Fibroblast of the aortic adventitia (primary cell): ENCODE measurements at places on chromosomes 1 and 21.

- peak; percentile 56 for DNase-seq
These were observed 209.9 kb downstream of the FAF1 start for GRCh38 chr1:50750021-50750619.

DNA sequence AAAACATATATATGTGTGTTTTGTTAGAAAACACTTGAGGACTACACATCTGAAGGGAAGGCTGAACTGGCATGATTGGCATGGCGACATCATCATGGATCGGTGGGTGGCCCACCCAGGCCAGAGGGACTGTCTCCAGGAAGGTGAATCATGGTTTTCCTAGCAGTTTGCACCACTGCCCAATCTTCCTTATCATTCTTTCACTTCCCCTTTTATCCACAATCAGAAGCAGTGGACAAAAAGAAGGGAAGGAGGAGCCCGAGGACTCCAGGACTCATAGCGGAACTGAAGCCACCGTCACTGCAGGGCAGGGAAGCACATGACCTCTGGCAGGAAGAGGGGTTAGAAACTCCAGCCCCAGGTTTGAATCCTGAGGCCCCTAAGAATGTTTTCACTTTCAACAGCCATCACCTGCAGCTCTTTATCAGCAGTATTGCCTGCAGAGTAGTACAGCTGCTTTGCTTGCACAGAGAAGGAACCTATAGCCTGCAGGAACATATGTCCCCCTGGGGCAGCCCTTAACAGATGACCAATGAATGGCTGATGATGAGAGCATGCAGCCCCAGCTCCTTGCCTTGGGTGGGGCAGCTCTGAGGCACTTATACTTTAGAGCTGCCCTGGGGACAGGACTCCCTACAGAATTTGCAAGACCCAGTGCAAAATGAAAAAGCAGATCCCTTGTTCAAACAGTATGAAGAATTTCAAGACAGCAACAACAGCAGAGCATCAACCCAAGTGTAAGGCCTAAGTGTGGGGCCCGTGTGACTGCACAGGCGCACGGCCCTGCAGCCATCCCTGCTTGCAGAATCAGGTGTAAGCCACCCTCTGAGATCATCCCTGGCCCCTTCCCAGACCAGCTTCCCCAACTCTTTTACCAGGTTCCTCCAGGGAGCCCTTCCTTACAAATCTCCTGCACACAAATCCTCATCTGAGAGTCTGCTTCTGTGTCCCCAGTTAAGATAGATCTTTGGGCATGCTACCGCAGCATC is 241.8 kb upstream of the IRF2BP2 start:
- DNase-seq = peak; percentile 62

DNA sequence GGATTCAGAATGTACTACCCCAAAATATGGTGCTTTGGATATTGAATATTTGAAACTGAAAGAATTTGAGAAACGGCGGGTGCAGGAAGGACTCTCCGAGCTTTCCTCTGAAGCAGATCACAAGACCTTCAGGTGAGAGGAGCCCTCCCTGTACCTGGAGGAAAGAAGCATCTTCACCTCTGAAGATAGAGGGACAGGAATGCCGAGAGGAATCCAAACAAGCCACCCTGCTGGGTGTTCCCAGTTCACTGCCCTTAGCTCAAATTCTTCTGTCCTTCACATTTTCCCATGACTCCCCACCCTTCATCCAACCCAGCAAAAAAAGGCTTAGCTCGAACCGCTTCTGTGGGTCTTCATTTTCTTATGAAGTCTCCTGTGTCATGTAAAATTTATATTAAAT is 18.2 kb upstream of the PADI2 start:
- DNase-seq = no peak

DNA sequence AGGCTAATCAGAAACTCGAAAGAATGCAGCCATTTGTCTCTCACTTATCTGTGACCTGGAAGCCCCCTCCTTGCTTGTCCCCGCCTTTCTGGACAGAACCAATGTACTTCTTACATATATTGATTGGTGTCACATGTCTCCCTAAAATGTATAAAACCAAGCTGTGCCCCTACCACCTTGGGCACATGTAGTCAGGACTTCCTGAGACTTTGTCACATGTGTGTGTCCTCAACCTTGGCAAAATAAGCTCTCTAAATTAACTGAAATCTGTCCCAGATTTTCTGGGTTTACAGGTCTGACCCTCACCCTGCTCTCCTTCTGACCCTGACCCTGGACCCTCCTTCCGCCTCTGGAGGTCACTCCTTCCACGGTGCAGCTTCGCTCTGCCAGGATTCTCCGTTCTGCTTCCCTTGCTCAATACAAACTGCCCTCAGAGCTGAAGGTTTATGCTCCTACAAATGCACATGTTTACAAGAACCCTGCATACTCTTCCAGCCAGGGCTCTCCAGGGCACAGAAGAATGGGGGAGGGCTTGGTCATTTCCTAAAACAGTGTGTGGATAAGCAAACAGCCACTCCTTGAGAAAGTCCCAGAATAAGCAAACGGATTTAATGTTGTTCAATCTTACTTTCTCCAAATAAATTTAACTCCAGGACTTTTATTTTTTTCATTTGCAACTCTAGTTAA is 160.5 kb downstream of the ACTL8 start:
- DNase-seq = no peak

DNA sequence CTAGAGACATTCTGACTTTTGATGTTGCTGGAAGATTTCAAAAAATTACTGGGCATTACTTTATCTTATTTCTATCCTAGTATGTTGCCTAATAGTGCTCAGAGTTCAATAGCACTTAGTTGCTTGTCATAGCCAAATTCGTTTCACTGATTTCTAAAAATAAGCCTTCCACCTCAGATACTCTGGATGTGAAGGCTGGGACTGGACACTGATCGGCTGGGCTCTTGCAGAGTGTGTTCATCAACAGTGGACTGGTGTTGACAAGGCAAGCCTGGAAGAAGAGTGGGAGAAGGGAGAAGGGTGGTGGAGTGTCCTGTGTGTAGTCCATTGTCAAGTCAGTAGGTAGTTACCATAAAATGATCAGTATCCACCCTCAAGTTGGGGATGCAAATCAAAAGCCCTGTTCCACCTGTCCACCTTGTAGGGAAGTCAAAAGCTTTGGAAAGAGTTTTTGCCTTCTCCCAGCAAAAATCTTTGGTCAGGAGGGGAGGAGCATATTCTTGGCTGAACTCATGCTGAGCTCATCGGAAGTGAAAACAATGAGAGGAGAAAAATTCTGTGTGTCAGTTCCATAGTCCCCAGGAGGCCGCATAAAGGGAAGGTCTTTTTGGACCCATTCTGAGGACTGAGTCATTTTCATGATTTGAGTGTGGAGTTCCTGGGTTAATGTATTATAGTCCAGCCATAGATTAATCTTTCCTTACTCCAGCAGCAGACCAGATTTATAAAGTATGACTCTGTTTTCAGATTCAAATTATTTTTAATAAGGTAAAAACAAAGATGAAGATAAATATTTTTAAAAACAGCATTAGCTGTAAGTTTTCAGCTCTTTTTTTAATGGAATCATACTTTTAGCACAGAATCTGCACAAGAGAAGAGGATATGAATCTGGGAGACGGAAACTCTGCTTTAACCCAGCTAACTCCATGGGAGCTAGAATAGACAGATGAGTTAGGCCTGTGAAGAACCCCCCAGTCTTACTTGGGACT is 99.5 kb upstream of the BMP8A start:
- DNase-seq = peak; percentile 94

- peak; percentile 31 for DNase-seq
These were observed 5.1 kb upstream of the CAPN8 start for GRCh38 chr1:223670458-223671159.

DNA sequence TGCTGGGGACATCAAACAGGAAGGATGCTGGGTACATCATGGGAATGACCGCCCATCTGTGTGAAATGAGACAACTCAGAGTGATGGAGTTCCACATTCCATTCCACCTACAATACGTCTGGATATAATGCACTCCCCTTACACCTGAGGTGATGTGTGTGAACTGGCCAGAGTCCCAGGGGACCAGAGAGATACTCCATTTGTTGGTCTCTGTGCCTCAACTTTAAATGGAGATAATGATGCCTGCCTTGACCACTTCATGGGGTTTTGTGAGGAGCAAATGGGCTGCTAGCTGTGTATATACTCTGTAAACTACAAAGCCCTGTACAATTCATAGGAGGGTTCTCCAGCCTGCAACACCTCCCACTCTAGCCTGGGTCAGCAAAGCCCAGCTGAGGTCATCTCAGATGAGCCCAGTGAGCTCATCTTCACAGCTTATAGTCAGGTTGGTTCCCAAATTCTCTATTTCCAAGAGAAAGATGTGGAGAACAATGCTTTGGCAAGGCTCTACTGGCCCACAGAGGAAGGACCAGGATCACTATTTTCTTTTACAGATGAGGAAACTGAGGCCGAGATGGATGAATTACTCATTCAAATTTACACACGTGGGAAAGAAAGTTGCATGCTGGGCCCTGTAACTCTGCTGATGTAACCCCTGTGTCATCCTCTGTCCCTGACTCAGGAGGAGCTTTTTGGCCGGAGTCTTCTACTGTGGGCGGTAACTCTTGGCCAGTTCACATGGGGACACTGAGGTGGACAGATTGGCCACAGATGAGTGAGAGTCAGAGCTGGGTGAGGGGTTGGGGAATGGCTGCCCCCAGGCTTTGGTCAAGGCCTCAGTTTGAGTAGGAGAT is 105.6 kb upstream of the GCLM start:
- DNase-seq = peak; percentile 70

- peak; percentile 18 for DNase-seq
These were observed 25.7 kb downstream of the TMPRSS2 start for GRCh38 chr21:41482301-41482700.

- peak; percentile 86 for DNase-seq
These were observed 186.9 kb upstream of the ADGRL4 start for GRCh38 chr1:79193211-79194079.

DNA sequence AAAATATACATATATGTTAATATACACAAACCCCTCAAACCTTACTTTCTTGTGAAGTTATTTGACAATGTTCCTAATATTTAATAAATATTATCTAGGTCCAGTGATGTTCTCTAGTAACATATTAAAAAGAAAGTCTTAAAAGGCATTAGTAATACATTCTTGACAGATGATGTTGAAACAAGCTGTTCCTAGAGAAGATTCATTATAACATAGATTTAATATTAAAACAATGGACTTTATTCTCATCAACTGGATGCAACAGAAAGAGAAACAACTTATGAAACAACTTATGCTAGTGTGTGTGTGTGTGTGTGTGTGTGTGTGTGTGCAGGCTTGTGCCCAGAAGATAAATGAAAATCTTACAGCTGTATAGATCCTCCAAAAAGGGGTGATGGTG is 68.5 kb upstream of the PLXNA2 start:
- DNase-seq = no peak

DNA sequence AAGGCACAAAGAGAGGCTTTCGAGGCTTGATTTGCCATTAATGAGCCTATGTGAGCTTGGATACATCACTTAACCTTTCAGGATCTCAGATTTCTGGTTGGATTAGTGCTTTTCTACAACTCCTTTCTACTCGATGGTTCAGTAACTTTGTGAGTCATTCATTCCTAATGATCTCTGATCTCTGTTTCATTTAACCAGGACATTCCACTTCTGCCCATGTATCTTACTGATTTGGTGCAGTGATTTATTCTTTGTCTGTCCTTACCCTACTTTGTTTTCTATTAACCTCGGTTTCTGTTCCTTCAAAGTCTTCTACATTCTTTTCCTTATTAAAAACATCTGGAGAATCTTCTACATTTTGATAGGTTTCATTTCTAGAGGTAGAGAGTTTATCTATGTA is 94.6 kb upstream of the ZBTB18 start:
- no peak for DNase-seq

DNA sequence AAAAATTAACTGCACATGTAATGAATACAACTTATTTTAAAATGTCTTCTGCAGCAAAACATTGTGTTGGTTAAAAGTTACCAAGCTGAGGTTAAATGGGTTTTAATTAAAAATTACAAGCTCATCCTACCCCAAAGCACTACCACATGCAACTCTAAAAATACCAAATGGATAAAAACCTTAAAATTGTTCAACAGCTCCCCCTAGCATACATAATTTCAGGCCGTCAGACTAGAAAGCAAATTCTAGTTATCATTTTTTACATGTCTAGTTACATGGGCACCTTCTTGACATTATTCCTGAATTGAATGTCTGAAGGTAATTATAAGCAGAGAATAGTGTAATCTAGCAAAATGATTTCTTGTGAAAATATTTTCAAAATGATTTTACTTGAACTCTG is 176.5 kb downstream of the C1orf21 start:
- DNase-seq = peak; percentile 69

- no peak for DNase-seq
These were observed 64.4 kb downstream of the MAST2 start for GRCh38 chr1:45867697-45868348.

GRCh38 chr1:222415441-222415840 is 132.5 kb downstream of the HHIPL2 start:
- DNase-seq = no peak

GRCh38 chr1:26164861-26165842 is 3.6 kb downstream of the C1orf232 start:
- DNase-seq = no peak

- DNase-seq = peak; percentile 94
These were observed at the start of gene CSF1 for GRCh38 chr1:109910123-109910962. CSF1 (plus strand) TSS chr1:109910849; CDS start chr1:109911024, 175 bp downstream.

- DNase-seq = no peak
These were observed 38.3 kb downstream of the NEXN start for GRCh38 chr1:77926561-77927357.

GRCh38 chr1:37620707-37621106 is 14.0 kb downstream of the RSPO1 start:
- no peak for DNase-seq

- DNase-seq = peak; percentile 87
These were observed 490.3 kb downstream of the TTLL7 start for GRCh38 chr1:83508485-83509151.

- DNase-seq = peak; percentile 83
These were observed 70.8 kb upstream of the RHOU start for GRCh38 chr1:228664399-228664914.

DNA sequence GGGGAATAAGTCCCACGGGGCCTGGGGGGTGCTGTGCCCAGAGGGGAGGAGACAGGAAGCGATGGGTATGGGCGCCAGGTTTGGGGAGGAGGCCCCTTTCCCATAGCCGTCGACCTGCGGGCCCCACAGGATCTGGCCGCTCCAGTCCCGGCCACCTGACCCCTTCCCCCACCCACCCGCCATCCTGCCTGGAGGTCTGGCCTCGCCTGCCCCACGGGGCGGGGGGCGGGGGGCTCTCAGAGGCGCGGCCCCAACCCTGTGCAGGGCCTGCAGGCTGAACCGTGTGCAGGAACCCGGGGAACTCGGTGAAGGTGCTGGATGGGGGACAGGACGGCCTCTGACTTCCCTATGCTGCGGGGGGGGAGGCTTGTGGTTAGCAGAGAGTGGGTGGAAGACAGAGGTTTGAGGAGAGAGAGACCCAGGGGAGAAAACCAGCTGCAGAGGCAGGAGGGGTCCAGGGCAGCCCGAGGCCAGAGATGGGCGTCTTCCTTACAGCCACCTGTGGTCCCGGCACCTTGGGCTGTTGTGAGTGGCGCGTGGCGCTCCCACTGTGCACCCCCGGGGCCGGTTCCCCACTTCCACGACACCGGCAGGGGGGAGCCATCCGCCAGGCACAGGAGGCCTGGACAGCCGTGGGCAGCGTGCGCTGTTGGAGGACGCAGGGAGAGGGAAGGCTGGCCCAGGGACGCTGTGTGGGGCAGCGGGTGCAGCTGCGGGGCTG is 2.5 kb upstream of the TNFRSF18 start:
- DNase-seq = no peak
